ENCODE measurements at places on chromosomes 5 and 9.
A peak's percentile ranks its signal among the peaks of the same experiment; 100 is the strongest.

DNA sequence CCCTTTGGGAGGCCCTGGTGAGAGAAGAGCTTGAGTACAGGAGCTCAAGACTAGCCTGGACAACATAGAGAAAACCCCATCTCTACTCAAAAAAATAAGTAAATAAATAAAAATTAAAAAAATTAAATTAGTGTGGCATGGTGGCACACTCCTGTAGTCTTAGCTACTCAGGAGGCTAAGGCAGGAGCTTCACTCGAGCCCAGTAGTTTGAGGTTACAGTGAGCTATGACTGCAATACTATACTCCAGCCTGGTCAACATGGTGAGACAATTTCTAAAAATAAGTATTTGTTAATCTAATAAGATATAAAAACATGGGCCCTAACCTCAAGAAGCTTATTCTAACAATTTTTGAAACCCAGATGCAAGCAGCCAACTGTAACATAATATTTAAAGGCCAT is 7.6 kb downstream of the RNF38 start:
- DNase-seq = no peak

DNA sequence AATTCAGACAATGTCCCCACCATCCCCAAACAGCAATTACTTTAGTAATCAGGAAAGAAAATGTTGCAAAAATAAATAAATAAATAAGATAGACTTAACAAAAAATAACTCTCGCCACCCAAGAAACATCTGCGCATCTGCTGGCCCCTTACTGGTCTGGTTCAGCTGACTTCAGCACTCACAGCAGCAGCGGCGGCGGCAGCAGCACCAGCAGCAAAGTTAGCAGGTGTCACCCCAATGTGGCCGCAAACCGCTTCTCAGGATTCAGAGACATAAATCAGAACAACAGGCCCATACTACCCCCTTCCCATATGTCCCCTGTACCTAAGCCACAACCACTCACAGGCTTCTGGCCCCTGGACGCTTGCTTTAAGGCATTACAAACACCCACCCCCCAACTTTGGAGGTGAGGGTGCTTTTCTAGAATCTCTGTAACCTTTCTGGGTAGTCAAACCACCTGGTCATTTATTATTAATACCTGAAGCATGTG is 593.0 kb downstream of the BNC2 start:
- DNase-seq = no peak

- DNase-seq = no peak
These were observed 29.9 kb upstream of the DMRTA1 start for GRCh38 chr9:22416692-22417060.

DNA sequence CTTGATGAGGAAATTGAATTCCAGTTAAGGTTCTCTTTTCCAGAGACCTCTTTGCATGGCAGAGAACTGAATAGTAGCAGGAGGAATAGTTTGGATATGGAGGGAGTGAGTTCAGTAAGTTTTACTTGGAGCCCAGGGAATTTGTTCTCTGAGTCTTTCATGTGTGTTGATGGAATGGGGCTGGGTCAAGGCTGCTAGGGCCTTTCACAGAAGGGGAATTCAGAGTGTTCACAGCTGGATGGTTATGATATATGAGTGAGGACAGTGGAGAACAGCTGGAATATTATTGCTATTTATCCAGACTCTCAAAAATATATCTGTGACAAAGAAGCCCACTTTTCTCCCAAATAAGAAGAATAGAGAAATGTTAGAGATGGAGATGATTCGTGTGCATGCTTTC is 372.8 kb downstream of the PLK2 start:
- no peak for DNase-seq

DNA sequence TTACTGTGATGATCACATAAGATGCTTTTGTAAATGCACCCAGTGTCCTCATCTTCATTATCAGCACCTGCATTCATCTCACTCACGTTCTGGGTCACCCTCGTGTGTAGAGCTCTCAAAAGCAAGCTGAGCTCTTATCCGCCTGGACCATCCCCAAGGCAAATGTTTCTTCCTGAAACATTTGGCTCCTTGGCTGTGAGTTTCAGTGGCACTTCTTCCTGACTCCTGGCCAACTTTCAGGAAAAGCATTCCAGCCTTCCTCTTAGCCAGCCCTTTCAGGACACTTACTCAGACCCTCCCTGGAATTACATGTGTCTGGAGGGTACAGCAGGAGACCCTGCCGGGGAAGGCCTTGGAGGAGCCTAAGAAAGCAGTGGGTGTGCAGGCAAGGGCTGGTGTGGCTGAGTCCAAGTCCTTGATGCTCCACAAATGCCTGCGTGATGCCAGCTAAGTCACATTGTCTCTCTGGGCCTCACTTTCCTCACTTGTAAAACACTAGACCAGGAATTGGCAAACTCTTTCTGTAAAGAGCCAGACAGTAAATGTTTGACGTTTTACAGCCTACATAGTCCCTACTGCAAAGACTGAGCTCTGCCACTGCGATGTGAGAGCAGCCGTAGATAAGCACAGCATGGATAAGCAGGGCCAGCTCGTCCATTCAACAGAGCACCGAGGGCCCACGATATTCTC is 72.1 kb downstream of the PDE6A start:
- DNase-seq = no peak

- no peak for DNase-seq
These were observed 13.5 kb upstream of the DRD1 start for GRCh38 chr5:175457466-175457865.

DNA sequence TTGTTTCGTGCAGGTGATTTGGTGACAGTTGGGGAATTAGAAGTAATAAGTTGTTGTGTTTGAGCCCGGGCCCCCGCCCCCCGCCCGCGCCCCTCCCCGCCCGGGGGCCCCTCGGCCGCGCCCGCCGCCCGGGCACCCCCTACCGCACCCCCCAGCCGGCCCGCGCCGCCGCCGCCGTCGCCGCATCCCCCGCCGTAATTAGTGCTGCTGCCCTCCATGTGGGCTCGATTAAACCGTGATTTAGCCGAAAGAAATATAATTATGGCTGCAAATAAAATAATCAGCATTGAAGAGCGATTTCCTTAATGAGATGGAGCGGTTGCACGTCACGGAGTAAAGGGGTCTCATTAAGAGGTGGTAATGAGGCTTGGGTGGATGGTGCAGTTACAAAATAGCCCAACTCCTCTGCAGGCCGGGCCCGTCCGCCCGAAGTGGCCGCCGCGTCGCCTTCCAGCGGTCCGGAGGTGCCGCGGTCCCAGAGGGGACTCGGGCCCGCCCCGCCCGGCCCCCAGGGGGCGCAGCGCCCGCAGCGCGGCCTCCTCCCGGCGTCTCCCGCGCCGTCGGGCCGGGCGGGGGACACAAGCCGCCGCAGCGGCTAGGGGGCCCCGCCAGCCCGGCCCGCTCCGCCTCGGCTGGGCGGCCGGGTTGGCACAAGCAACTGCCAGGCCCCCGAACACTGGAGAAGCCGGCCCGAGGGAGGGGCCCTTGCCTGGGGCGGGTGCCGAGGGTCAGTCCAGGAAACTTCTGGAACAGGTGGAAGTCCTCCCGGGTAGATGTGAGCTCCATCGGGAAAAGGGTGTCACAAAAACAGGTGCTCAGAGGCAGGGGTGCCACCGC is 6.9 kb upstream of the OTP start:
- DNase-seq = no peak

GRCh38 chr9:110765926-110766325 is 97.3 kb downstream of the MUSK start:
- no peak for DNase-seq

DNA sequence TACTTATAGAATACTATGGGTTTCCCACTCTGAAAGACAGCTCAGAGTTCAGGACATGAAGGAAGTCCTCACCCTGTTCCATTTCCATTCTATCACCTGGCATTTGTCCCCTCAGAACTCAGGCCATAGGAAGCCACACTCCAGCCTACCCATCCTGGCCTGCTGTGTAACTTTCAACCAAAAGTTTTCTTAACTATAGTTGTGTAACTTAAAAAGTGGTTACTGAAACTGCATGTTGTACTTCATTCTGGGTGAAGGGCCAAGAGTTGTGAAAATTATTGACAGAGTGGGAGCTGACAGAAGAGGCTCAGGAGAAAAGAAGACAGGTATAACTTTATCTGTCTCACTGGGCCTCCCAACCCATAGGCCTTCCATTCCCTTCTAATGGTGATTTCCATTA is 212.5 kb downstream of the RAB3C start:
- no peak for DNase-seq

DNA sequence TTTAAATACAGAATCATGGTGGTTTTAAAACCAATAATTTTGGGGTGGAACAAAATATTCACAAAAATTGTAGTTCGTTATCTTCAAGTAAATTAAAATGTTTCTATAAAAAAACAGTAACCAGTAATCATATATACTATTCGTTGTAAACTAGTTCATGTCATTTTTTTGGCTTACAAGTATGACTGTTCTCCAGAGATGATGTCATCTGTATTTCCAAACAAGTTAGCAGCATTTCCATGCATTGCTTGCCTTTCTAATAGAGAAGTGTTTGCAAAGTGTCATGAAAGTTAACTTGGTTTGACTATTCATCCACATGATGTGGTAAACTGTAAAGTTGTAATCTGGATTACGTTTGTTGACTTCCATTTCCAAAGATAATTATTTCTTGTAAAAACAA is 717.9 kb upstream of the ADAMTS16 start:
- no peak for DNase-seq

GRCh38 chr5:172751761-172752510 is 19.1 kb downstream of the DUSP1 start:
- no peak for DNase-seq

DNA sequence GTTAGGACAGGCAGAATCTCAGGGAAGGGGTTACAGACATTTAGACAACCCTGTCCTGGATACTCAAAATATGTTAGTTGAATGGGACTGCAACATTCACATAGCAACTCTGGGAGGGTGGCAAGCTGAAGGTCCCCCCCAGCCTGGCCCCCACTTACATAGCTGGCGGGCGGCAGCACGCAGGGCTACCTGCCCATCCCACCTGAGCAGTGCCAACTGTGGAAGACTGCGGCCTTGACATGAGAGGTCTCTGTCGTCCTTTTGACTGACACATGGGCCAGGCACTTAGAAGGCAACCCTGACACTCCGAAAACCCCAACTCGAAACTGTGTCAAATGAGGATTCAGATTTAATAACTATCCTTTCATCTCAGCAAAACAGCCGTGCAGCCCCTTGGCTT is 16.5 kb downstream of the PAX5 start:
- DNase-seq = no peak

GRCh38 chr5:122311497-122311960 is 508 bp upstream of the SNCAIP start:
- no peak for DNase-seq

DNA sequence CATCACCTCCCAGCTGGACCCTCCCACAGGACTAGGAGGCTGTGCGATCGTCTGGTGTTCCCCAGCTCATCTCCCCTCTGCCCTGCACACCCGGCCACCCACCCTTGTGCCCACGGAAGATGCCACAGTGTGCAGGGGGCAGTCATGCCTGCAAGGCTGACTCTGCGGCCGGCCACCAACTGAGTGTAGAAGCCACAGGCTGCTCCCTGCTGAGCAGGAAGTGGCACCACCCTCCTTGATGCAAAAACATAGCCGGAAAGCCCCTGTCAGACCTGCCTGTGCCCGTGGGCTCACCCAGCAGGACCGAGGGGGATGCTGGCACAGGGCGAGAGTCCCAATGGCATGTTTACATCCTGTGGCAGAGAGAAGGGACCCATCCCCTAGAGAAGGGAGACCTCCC is 40.3 kb upstream of the SLC12A7 start:
- no peak for DNase-seq

DNA sequence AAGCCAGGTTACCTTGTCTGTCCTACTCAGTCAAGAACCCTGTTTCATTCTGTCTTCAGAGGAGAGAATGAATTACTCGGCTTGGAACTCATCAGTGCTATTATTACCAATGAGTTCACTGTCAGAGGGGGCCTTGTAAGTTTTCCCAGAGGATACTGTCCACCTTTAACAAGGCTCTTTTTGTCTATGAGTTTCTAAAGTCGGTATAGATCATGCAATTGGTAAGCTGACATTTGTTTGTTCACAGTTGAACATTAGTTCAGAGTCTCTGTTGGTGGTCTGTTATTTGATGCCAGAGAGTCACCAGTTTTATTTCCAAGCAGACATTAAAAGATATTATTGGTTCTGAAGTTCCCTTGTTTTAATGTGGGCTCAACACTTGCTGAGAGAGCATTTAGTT is 58.1 kb upstream of the DHFR start:
- no peak for DNase-seq

- DNase-seq = no peak
These were observed 136.4 kb downstream of the FSTL4 start for GRCh38 chr5:133475986-133476385.

- no peak for DNase-seq
These were observed 336.9 kb upstream of the SLC24A2 start for GRCh38 chr9:20125727-20126126.

GRCh38 chr9:99296291-99296951 is 74.3 kb downstream of the SEC61B start:
- DNase-seq = no peak

- no peak for DNase-seq
These were observed 2.1 kb upstream of the HMGCS1 start for GRCh38 chr5:43315263-43315662.

GRCh38 chr9:77751341-77752091 is 103.4 kb upstream of the GNA14 start:
- peak; percentile 47 for DNase-seq

DNA sequence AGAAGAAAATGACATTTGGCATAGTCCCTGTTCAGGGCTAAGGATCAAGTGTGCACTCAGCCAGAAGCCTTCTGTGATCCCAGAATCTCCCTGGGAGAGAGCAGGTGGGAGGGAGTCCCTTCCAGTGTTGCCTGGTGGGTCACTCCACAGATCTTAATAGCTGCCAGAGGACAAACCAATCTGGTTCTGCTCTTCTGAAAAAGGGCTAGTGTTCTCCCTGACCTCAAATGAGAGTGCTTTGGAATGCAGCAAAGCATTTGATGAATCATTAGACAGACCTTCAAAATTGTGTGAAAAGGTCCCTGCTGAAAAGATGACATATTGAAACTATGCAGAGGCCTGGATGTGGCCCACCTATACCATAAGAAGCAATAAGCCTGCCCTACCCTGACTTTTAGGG is 339.7 kb downstream of the TMEM232 start:
- DNase-seq = no peak

GRCh38 chr9:76932757-76933156 is 26.8 kb upstream of the PRUNE2 start:
- DNase-seq = no peak

- no peak for DNase-seq
These were observed 96.0 kb downstream of the HINT1 start for GRCh38 chr5:131068893-131069643.

DNA sequence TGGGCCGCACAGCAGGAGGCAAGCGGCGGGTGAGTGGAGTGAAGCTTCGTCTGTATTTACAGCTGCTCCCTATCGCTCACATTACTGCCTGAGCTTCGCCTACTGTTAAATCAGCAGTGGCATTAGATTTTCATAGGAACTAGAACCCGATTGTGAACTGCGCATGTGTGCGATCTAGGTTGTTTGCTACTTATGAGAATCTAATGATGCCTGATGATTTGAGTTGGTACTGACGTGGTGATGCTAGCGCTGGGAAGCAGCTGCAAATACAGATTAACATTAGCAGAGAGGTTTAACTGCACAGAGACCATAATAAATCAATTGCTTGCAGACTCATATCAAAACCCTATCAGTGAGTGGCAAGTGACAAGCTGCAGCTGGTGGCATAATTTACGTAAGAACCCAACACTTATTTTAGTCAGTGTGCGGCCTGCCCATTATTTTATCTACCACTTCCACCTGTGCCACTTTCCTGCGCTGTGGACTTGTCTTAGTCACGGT is 133.4 kb upstream of the CDH9 start:
- no peak for DNase-seq

- no peak for DNase-seq
These were observed 13.6 kb downstream of the ITGA1 start for GRCh38 chr5:52801329-52801728.

GRCh38 chr5:2732850-2733249 is 18.6 kb downstream of the IRX2 start:
- peak; percentile 21 for DNase-seq

Data from NCI-H526 treated with DMSO at 0.1 percent for 48 hours (cell line).